ENCODE measurements at places on chromosomes 7 and 10.
A peak's percentile ranks its signal among the peaks of the same experiment; 100 is the strongest.

DNA sequence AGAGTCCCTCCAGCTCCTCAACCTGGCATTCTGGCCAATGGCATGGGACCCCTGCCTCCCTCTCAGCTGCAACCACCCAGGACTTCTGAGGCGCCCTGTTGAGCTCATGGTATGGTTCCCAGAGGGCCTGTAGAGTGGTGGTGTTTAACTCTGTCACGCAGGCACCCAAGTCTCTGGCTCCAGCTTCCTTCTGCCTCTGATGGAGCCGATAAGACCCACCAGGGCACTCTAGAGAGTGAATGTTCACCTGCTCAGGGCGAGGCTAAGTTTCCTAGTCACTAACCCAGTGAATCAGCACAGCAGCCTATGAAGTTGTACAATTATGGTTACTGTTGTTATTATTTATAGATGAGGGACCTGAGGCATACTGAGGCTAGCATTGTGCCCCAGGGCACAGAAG, 120.4 kb downstream of the ZMIZ1 start:
- DNase-seq, result no peak

GRCh38 chr10:120598386-120598785, 141.4 kb downstream of the PLPP4 start:
- no peak for DNase-seq

DNA sequence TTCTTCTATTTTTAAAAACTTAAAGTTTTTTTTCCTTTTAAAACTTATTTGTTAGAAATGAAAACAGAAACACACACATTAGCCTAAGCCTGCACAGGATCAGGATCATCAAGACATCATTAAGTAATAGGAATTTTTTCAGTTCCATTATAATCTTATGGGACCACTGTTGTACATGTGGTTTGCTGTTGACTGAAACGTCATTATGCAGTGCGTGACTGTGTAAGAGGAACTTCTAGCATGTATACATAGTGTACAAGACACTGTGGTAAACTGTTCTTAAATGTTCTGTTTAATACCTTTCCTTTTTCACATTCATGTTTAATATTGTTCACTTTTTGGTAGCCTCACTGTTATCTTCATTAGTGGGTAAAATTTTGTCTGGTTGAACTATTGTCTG, 12.1 kb downstream of the ENTPD7 start:
- DNase-seq, result no peak

- no peak for DNase-seq
Observed at GRCh38 chr10:63273577-63273976, 140.4 kb downstream of the NRBF2 start.

DNA sequence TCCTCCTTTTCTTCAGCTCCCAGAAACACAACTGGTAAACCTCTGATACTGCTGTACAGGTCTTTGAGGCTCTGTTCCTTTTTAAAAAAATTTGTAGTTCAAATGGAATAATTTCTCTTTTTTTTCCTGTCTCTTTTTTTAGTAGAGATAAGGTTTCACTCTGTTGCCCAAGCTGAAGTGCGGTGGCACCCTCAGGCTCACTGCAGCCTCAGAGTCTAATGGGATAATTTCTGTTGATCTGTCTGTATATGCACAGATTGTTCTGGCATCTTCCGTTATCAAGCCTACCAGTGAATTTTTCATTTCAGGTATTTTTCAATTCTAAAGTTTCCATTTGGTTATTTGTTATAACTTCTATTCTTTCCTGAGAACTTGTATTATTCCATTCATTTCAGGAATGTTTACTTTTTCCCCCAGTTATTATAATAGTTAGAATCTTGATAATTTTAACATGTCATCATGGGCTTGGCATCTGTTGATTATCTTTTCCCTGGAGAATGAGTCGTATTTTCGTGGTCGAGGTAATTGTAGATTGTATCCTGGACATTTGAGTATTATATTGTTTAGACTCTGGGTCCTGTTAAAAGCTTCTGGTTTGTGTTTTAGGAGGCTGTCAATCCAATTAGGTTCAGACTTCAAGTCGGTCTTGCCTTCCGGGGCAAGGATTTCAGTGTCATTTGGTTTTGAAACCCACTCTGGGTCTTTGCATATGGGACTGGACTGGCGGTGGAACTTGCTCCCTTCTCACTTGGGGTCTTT, 24.5 kb downstream of the CRCP start:
- no peak for DNase-seq

GRCh38 chr10:15168291-15168785, at the start of gene NMT2:
Gene NMT2, minus strand, starts transcription at chr10:15168693. Its CDS starts 81 bp downstream, at chr10:15168612.
- DNase-seq, result no peak

DNA sequence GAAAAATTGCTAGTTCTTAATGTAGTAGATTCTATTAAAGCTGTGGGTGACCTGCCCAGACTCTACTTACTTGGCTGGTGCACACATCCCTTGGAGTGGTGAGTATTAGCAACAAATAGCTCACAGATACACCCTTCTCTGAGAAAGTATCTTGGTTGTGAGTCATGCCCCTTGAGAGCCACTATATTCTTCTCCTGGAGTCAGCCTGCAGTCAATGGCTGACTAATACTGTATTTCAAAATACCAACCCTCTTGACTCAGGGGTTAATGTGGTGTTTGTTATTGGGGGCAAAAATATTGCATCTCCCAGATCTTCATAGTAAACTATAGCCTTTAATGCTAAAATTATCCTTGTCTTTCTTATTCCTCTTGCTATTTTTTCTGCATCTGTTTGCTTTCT, 354.9 kb downstream of the BMPER start:
- no peak for DNase-seq

DNA sequence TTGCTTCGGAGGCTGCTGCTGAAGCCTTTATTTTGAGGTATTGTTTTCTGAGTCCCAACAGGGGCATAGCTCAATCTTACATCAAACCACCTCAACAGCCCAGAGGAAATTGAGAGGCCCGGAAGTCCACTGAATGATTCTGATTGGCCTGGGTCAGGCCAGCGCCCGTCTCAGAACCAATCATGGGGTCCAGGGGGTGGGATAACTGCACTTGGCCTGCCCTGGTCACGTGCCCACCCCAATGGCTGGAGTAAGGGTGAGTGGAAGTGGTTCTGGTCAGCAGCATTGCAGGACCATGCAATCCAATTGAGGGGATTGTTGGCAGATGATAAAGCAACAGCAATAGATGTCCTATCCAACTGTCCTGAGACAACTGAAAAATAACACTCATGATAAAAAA, 190.6 kb downstream of the HERPUD2 start:
- DNase-seq, result peak; percentile 56

DNA sequence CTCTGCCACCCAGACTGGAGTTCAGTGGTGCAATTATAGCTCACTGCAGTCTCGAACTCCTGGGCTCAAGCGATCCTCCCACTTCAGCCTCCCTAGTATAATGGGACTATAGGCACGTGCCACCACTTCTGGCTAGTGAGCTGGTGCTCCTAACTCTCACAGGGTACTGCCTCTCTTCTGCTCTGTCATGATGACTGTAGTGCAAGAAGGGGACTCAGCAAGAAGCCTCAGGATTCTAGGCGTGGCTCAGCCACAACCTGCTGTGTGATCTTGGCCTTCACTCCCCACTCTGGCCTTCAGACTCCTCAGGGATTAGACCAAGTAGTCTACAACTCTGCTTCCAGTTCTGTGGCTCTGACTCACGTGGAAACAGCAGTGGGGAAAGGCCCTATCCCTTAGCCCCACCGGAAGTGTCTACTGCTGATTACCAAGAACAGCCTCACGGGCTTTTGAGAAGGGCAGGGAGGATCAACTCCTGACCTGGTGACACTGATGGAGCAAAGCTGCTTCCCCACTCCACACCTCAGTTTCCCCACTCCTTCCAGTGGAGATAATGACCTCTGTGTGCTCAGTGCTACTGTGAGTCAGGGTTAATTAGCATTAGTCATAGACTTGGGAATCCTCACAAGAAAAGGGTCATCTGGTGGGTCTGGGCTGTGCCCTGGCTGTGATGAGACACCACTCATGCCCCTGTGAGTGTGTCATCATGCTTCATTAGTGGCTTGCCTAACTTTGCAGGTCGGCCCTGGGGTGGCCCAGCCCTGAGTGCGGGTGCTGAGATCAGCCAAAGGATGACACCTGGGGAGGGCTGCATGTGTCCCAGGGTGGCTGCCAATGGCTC, 41.1 kb downstream of the ZC3HC1 start:
- DNase-seq, result no peak

DNA sequence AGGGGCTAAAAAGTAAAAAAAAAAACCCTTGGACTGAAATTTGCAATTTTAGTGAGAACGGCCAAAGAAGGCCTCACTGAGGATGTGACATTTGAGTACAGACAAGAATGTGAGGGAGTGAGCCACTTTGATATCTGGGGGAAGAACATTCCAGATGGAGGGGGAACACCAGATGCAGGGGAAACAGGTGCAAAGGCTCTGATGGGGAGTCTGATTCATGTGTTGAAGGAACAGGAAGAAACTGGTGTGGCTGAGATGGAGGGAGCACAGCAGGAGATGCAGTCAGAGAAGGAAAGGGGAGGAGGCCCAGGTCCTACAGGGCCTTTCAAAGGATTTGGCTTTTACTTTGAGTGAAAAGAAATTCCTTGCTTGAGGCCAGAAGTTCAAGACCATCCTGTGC, 615.7 kb upstream of the NRP1 start:
- DNase-seq, result no peak

- no peak for DNase-seq
Observed at GRCh38 chr10:119309423-119309770, 102.0 kb downstream of the GRK5 start.
